ENCODE measurements at places on chromosomes 12 and 14. TPM values are rescaled to one million over a fixed set of nuclear protein-coding genes. Genes with fewer than 3 reads are reported as not detected.
A peak's percentile ranks its signal among the peaks of the same experiment; 100 is the strongest.

DNA sequence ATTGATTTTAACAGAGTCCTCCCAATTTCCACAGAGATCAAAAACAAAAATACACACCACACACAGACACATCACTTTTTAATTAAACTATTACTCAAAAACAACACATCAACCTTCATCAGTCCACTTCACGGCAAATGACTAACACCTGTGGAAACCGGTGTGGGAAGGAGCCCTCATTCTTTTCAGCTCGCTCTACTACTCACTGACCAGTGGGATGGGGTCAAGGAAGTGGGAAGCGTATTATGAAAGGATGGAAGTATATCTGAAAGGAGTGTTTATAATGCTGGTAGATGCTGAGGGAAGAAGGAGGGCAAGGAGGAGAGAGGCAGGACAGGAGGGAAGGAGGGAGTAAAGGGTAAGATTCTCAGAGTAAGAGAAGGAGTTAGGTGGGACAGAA lies 156.5 kb downstream of the EPS8 start:
- peak; percentile 55 for DNase-seq

- DNase-seq = peak; percentile 44
Measured at GRCh38 chr14:76647697-76648298, 113.5 kb upstream of the VASH1 start.

DNA sequence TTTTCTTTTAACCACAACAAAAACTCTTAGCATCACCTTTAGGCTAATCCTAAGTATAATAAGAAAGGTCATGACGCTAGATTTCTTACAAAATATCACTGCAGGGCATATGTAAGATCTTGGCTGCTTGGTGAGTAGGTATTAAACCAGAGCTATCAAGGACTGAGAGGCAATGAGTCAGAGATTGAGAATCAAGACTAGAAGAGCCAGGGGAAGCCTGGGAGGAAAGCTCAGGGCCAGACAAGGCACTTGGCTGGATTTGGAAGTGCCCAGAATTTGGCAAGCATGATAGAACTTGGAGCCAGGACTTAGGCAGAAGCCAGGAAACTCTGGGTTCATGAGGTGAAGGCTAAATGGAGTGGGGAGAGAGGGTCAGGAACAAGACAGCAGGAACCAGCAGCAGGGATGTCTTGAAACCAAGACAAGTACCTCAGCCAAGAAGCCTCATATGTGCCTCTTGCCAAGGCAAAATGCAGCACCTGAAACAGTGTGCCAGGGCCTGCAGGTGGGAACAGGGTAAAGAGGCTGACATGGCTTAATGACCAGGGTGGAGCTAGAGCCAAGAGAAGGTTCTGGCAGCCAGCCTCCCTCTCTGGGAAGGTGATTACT lies 49.9 kb downstream of the PTHLH start:
- DNase-seq = peak; percentile 86

GRCh38 chr14:99189201-99189801 lies 82.7 kb downstream of the BCL11B start:
- DNase-seq = no peak

- DNase-seq = no peak
Measured at GRCh38 chr12:11764837-11765236, 115.4 kb downstream of the ETV6 start.

GRCh38 chr12:128018067-128018466 lies 248.9 kb upstream of the TMEM132C start:
- DNase-seq = no peak

GRCh38 chr14:74509587-74510222 lies 16.1 kb downstream of the ISCA2 start:
- no peak for DNase-seq

GRCh38 chr14:97581016-97581415 lies 783.8 kb downstream of the VRK1 start:
- no peak for DNase-seq

DNA sequence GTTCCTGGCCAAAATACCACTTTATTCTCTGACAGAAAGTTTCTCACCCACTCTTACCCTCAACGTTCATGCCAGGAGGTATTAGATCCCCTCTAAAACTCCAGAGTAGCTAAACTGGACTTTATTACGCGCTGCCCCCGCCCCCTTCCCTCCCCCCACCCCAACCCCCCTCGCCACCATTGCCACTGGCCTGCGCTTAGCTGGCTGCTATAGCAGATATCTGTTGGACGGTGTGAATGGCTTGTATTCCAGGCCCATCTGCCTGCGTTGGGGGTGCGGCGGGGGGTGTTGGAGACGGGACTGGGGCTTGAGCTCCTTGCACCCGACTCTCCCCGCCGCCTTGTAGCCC lies 564 bp upstream of the THTPA start:
- no peak for DNase-seq

MGAT4C gene
- not detected for polyA plus RNA-seq

RTL1 gene
- not detected for polyA plus RNA-seq
